Small intestine (tissue), 16 donors: ENCODE measurements at places on chromosomes 5 and 9.

DNA sequence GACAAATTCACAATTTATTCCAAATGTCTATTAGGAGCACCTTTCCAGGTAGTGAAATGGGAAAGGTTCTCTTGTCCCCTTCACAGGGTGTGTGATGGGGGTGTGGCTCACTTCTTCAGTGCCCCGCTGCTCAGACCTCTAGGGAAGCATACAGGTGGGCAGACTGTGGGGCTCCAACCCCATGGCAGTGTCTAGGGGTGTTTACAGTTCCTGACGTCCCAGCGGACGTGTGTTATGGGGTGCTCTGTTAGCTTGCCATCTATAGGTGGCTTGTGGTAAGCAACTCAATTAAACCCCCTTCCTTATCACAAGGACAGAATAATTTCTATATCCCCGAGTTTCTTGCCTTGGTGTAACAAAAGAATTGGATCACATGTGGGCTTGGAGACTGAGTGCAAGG is 67.4 kb upstream of the SPINK5 start:
- no peak for DNase-seq

DNA sequence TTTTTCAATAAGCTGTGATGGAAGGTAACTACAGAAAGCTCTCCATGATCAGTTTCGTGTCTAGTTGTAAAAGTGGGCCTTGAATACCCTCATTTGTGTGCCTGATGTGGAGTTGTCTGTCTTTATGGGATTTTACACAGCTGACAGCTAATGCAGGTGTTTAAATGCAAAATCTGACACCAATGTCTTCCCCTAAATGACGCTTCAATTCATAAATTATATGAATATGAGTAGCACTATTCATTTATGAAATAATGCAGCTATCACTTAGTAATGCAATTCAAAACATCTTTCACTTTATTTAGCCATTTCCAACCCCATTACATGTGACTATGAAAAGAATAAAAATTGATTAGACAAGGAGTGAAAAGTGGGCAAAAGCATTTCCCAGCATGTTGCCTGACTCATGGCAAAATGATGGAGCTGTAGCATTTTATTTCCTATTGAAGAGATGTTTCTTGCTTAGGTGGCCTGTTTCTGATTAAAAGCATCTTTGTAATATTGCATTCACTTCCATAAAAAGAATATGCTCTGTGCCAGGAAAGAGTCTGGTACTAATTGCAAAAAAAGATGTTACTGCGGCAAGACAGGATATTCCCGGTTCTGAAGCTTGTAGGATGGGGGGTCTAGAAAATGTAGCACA is 116.7 kb upstream of the HAPLN1 start:
- no peak for DNase-seq

GRCh38 chr5:30113542-30113941 is 1079.9 kb upstream of the CDH6 start:
- DNase-seq, result no peak

GRCh38 chr5:109907189-109907588 is 217.5 kb downstream of the MAN2A1 start:
- DNase-seq, result no peak

GRCh38 chr9:14006386-14007187 is 307.4 kb downstream of the NFIB start:
- DNase-seq, result no peak

- no peak for DNase-seq
These were observed 657 bp downstream of the NUP214 start for GRCh38 chr9:131126059-131126426.

- no peak for DNase-seq
These were observed 35.0 kb upstream of the HMGCS1 start for GRCh38 chr5:43348207-43348606.

DNA sequence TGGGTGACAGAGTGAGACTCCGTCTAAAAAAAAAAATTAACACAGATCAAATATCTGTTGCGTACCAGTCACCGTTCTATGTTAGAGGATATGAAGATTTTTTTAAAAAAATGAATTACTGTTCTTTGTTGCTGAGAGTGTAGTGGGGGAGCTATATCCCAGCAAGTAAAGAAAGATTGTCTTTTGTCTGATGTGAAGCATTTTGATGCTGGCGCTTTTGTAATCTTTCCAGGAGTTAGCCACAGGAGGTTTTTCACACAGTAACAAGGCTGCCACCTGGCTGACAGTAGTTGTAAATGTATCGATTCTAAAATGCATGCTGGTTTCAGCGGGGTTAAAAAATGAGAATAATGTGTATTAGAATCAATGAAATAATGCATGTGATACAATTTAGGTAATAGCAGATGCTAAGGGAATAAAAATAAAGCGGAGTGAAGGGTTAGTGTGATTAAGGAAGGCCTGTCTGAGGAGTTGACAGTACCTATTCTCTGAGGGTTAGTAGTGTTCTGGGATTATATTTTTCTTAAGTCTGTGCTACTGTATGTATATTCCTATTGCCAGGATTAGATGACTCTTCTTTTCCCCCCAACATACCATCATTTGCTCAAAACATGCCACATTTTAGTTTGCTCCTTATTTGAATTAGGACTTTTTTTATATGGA is 3.4 kb downstream of the LMNB1 start:
- peak; percentile 66 for DNase-seq

DNA sequence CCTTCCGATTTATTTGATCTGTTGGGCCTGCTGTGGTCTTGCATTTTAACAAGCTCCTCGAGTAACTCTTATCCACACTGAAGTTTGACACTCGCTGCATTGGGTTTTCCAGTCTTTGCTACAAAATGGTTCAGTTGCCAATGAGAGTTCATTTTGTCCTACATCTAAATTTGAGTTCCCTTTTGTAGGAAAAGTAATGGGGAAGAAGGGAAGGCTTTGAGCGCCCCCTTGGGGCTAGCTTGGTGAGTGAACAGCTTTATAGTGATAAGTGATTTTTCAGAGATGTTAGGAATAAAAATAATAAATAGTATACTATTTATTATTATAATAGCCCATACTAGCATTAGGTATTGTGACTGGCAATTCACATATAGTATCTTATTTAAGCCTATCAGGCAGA is 89.9 kb upstream of the GNAQ start:
- peak; percentile 55 for DNase-seq

DNA sequence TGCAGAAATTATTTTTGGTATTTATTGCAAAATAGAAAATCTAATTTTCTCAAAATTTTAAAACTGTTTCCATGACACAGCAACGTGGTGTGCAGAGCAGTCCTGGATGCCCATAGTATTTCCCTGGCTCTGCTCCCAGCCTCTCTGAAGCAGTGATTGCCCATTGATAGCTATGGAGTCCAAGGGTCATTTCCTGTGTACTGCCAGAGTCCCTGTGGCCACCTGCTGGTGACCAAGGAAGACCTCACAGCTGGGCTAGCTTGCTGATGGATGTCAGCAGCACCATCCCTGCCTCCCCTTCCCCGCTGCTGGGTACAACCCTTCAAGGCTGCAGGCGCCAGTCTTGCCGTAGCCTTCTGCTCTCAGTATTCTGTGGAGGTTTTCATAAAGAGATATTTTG is 184.1 kb downstream of the DIRAS2 start:
- peak; percentile 86 for DNase-seq
